ENCODE measurements at places on chromosomes 11 and 22.
A peak's percentile ranks its signal among the peaks of the same experiment; 100 is the strongest.

DNA sequence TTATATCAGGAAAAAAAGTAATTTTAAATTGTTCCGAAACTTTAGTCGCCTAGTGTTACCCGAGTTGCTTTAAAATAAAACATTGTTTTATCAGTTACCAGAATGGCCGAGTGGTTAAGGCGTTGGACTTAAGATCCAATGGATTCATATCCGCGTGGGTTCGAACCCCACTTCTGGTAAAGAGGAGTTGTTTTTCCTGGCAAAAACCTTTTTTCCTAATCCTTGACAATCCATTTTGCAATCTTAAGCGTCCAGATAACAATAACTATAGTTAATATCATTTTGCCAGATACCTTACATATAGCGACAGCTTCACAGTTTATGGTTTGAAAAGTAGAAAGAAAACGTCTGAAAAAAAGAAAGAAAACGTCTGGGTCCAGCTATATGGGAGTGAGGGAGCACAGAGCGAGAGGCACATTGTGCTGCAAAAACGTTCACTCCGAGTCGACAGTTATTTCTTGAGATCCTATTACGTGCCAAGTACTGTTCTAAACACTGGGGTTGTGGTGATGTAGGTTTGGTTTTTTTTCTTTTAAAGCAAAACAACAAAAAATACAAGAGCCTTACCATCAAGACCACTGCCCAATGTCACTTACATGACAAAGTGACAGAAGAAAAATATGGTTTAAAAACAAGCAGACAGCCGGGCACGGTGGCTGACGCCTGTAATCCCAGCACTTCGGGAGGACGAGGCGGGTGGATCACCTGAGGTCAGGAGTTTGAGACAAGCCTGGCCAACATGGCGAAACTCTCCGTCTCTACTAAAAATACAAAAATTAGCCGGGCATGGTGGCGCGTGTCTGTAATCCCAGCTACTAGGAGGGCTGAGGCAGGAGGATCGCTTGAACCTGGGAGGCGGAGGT, 40.6 kb downstream of the OR4D9 start:
- DNase-seq, result no peak

- no peak for DNase-seq
Measured at GRCh38 chr11:11505190-11505589, 116.6 kb downstream of the GALNT18 start.

- no peak for DNase-seq
Measured at GRCh38 chr11:62842171-62842741, 2.9 kb upstream of the WDR74 start.

DNA sequence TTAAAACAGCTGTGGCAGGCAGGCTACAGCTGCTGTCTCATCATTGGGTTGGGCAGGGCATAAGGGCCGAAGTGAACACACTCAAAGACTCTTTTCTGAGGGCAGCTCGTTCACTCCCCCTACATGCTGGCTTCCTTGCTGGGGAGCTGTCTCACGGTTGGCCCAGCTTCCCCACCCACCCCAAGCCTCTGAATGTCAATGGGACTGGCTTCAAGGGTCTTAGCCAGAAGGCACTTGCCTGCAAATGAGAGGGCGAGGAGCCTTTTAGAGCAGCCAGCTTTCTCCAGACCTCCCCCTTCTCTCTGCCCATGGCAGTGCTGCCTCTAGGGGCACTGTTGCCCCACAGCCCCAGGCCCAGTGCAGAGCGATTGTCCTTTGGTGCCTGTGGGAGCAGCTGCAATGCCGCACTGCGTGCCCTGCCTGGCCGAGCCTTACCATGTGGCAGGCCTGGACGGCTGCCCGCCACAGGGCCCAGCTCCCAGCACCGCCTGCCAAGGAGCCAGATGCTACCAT, 94.7 kb upstream of the RASSF10 start:
- peak; percentile 66 for DNase-seq

GRCh38 chr11:120660024-120660565, 148.5 kb downstream of the GRIK4 start:
- DNase-seq, result no peak

DNA sequence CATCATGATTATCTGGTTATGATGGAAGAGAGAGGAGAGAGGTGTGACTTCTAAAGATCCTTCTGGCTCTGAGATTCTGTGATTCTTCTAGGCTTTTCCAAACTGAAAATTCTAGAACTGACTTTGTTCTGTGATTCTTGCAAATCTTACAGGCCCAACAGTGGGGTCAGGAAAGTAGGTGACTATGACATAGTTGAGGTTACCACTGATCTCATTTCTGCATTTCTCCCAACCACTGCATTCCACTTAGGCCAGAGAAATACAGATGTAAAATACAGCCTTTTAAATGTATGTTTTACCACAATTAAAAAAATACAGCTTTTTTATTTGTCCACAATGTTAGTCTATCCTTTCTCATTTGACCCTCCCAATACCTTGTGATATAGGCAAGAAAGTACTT, 83.7 kb downstream of the STIM1 start:
- DNase-seq, result no peak

GRCh38 chr11:1497600-1497999, 11.0 kb upstream of the MOB2 start:
- no peak for DNase-seq

- DNase-seq, result no peak
Measured at GRCh38 chr11:134449713-134450112, 37.7 kb upstream of the B3GAT1 start.

GRCh38 chr11:134425816-134426536, 13.9 kb upstream of the B3GAT1 start:
- DNase-seq, result no peak

GRCh38 chr22:39641660-39642310, 71.2 kb downstream of the CACNA1I start:
- no peak for DNase-seq

GRCh38 chr11:36345084-36345511, 49.0 kb downstream of the PRR5L start:
- DNase-seq, result no peak

- DNase-seq, result peak; percentile 22
Measured at GRCh38 chr11:76445121-76446084, 585 bp downstream of the EMSY start.

DNA sequence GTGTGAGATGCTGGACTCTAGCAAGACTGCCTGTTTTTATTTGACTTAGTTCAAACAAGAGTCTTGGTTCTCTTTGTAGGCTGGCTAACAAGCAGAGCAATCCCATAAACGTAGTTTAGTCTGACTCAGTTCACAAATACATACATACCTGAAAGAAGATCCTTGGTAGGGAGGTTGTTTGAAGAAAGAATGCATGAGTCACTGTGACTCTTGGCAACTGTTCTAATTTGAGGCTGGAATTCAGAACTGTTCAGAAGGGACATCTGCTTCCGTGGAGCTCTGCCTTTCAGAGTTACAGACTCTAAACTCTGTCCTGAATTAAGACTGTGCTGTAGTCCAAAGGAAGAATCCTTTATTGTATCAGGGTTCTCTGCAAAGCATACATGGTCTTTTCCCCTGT, 32.2 kb downstream of the C2CD3 start:
- no peak for DNase-seq

GRCh38 chr22:43205261-43205691, 18.3 kb upstream of the TTLL12 start:
- no peak for DNase-seq

- peak; percentile 31 for DNase-seq
Measured at GRCh38 chr11:123653827-123654565, 428 bp downstream of the SCN3B start.

DNA sequence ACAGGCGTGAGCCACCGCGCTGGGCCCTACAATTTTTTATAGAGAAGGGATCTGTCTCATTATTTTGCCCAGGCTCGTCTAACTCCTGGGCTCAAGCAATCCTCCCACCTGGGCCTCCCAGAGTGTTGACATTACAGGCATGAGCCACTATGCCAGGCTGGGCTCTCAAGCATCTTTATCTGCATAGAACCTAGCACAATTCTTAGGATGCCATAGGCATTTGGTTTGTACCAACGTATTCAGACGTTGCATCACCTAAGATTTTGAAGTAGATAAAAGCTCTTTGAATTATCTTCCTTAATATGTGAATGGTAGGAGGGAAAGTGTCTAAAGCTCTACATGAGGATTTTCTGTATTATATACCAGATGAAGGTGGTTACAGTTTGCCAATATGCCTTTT, 30.5 kb downstream of the RTN3 start:
- no peak for DNase-seq

DNA sequence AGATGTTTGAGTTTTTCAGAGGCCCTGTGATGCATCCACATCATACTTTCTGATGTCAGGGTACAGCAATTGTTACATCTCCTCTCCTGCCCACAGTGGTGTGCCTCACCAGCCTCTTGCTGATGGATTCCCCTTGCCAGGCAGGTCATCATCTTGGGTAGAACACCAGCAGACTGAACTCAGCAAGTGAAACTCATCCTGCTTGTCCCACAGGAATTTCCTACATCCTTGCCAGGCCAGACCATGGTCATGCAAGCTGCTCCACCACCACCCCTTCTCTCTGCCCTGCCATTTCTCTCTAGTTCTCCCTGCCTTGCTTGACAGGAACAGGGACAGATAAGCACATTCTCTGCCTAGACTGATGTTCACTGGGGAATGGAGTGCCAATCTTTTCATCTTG, 85.9 kb downstream of the PAX6 start:
- DNase-seq, result no peak

DNA sequence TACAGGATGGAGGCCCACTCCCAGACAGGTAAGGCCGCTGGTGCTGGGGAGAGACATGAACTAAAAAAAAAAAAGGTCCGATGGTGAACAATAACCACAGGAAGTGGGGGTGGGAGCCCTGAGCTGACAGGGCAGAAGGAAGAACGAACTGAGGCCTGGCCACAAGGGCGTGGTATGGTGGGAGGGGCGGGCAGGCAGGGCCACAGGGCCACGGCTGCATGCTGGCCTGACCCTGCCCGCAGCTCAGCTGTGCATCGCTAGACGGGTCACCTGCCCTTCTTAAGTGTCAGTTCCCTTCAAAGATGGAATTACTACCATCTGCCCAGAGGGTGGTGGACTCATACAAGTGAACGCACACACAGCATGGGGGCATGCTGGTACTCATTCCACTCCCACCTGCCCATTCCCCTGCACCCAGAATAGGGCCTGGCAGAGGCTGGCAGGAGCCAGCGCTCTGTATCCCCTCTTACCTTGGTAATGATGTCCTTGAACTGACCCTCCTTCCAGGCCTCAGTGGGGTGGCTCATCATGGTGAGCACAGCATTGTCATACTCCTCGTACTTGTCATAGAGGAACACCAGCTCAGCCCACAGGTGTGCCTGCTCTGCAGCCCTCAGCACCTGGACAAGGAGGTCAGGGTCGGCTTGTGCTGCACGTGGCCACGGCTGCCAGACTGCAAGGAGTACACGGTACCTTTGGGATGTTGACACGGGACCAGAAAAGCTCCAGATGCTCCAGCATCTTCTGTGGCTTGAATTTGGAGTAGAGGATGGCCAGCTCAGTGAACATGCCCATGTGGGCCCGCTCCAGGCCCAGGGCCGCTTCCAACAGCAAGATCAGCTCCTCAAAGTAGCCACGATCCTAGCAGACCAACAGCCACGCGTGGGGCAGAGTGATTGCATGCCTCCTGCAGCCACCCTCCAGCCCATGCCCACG, 17.5 kb upstream of the SLC25A1 start:
- DNase-seq, result no peak
